Hematopoietic multipotent progenitor cell (in vitro differentiated cells): ENCODE measurements at places on chromosomes 1 and 21. TPM values are rescaled to one million over a fixed set of nuclear protein-coding genes. Genes with fewer than 3 reads are reported as not detected.

DNA sequence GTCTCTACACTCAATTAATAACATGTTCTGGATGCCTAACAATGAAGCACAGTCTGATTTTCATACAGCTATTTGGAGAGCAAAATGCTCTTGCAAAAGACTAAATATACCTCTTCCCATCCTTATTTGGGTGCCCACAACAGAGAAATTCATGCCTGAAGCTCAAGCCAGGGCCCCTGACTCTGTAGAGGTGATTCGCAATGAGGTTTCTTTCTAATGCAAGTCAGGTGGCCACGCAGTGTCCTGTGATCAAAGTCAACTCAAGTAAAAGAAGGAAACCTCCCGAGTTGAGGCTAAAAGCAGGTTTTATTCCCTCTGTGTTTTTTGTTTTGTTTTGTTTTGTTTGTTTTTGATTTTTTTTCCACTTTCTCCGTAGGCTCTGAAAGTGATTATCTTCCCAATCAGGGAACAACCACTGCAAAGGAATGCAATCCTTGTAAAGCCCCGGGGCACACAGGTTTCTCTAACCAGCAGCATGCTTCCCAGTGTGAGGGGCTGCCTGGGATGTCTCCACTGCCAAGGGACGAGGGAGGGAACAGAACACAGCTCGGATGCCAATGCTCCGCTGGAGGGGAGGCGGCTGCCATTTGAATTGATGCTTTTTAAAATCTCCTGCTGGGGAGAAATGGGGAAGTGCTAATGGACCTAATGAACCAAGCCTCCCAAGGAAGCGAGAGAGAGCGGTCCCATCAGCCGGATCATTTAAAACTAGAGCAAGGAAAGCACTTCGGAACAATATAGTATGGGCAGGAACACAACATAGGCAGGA lies 73.8 kb upstream of the SSX2IP start:
- no peak for DNase-seq

DNA sequence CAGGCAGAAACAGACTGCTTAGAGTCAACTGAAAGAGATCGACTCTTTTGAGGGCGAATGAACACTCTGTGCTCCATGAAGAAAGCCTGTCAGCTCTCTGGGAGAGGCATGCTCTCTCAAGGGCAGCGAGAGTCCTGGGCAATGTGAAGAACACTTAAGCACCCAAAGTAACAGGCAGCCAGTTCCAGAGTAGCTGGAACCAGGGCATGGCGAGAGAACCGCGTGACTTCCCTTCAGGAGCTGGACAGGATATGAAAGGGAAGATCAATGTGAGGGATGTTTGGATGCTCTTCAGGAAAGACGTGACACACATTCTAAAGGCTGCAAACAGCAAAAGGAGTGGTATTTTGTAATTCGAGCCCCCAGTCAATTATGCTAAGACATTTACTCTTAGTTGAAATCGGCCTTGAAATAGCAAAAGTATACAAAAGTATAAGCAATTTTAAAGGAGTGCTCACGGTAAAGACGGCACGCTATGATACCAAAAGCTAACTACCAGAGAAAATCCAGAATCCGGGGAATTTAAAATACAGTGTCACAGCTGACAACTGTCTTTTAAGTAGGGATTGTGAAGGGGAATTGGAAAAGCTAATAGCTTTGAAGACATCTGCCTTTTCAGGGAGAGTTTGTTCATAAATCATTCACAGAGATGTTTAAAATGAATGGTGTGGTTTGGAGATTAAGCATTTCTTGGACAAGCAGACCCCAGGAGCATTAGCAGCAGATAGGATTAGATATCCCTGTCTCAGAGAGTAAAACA lies 20.8 kb downstream of the ADAMTS5 start:
- no peak for DNase-seq

RGS8 gene
- total RNA-seq = under 0.01 TPM

GRCh38 chr1:176522310-176522845 lies 59.4 kb downstream of the PAPPA2 start:
- DNase-seq = no peak

TIAM1 gene
- total RNA-seq = 1.9 TPM
